ENCODE measurements at places on chromosomes 4 and X.

DNA sequence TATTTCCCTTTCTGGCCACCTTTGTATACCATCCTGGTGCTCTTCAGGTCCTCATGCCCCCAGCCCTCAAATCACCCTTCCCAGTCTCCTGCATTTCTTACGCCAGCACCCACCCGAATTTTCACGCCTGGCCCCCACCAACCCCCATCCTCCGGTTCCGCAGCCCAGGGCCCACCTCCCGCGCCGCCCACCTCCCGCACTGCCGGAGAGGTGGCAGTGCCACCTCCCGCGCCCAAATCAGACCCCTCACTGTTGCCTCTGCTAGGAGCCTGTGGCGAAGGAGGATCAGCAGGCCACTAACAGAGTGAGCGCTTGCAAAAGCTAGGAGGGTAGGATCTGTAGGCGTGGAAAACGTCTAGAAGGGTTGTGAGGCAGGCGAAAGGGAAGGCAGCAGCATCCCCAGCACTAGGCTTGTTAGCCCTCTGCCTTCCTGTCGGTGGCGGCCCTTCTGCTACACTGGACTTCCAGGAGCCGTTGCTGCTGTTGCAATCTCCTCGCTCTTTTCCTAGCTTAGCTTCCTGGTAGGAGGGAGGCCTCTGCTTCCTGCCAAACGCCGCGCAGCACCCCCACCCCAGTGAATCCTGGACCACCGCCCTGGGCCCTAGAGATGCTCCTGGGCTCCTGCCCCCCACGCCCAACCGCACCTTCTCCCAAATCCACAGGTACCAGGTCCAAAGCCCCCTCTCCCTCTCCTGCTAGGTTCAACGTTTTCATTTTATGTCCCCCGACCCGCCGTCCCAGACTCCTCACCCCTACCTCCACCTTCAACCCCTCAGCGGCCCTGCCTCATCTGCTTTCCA is 51.0 kb downstream of the SPIN2B start:
- no peak for DNase-seq

DNA sequence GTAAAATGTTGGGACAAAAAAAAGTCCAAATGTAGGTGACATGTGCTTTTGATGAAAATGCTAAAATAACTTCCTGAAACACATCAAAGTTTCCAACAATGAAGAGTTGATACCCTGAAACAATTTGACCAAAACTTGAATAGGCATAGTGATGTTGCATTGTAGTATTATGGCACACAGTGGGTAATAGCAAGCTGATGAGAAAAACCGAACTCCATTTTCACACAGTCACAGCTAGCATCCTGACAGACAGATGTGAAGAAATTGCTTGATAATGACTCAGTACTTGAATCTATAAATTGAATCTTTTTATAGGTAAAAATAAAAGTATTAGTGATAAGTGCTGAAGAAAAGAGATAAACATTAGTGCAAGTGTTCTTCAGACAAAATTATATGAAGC is 122.5 kb downstream of the ELOVL6 start:
- DNase-seq = no peak

DNA sequence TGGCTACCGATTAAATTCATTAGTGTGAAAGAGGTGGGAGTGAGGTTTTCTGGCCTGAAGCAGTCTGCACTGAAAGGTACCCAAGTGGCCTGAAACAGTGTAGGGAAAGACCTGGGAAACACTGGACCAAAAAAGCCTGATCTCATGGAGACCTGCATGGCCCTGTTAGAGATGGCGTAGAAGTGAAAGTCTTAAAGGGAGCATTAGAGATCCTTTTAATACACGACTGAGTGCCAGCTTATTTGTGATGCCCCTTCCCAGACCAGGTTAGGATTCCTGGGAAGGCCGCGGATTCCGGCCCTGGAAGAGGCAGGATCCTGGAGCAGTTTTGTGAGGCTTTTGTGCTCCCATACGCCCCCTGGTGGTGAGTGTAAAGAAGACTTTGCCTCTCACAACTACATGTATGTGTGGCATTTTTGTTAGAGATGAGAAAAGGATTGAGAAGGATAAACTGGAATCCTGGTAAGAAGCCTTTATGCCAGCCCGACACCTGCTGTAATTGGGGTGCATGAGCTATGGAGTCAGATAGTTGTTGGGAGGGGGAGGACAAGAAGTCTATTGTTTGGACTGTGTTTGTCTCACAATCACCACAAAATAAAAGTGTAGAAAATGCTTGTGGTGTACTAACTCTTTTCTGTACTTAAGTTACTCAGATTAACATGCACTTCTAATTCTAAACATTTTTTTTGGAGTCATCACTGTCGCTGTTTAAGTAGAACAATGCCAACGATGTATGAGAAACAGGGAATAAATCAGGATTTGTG is 54.0 kb downstream of the JADE1 start:
- DNase-seq = peak; percentile 37

- no peak for DNase-seq
Measured at GRCh38 chrX:49792376-49792775, 36.7 kb upstream of the PAGE4 start.

DNA sequence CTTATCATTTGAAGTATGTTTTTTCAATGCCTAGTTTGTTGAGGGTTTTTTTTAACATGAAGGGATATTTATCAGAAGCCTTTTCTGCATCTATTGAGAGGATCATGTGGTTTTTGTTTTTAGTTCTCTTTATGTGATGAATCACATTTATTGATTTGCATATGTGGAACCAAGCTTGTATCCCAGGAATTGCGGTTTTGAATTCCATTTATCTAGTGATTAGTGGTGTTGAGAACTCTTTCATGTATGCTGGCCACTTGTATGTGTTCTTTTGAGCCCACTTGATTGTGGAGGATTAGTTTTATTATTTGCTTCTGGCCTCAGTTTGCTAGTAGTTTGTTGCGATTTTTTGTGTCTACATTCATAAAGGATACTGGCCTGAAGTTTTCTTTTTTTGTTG is 85.0 kb upstream of the CNKSR2 start:
- DNase-seq = no peak

- DNase-seq = no peak
Measured at GRCh38 chr4:145308598-145308997, 128.2 kb upstream of the OTUD4 start.
